ENCODE measurements at places on chromosomes 2 and 18.

DNA sequence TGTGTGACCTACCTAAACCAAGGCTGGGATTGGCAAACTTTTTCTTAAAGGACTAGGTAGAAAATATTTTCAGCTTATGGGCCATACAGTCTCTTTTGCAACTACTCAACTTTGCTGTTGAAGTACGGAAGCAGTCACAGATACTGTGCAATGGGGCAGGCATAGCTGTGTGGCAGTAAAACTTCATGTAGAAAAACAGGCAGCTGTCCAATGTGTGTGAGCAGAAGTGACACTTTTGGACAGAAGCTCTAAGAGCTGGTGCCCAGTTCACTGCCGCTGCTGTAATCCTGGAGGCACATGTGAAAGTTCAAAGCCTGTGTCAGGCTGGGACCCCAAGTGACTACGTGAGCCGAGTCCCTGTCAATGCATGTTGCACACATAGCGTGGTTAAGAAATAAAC, 46.7 kb downstream of the MAPK4 start:
- no peak for DNase-seq

DNA sequence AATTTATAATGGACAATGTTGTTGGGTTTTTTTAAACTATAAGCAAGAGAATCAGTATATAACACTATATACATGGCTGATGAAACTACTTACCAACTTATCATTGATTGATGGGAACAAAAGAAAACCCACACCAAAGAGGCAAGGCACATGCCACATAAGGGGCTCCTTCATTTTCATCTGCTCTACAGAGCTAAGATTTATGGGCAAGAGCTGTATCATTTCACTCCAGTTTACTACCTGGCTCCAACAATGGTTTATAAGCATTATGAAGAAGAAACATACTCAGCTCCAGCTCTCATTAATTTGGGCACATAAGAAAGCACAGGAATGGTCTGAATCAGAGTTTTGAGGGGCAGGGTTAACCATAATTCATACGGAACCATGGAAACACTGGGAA, 283.3 kb downstream of the AGPS start:
- no peak for DNase-seq

DNA sequence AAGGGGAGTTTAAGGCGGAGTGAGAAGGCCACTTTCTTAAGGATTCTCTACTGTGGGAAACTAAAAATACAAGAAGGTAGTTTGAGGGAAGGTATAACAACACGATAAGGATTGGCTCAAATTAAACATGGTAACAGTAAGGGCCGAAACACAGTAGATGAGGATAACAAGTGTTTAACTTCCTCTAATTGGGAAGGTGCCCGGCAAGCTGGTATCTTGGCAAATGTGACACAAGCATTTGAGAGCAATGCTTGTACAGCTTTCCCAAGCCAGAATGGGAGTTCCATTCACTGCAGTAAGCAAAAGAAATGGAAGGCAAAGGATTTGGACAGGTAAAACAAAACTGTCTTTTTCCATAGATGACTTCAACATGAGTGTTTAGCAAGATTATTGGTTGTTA, 19.8 kb downstream of the USP40 start:
- DNase-seq = no peak

DNA sequence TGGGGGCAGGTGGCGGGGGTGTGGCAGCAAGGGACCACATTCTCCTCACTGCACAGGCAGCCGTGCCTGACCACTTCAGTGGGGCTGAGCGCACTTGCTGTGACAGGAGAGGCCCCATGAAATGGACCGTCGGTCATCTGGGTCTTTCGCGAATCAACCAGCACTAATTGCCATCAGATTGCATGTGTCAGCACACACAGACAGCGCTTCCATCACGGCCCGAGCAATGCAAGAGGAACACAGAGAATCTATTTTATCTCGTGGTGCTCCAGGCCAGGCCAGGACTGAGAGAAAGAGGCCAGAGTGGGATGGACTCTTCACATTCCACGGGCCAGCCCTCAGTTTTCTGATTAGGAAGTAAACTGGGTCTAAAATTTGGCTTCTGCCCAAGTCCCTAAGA, 87.0 kb downstream of the EIPR1 start:
- DNase-seq = no peak

- DNase-seq = no peak
Observed at GRCh38 chr2:194205568-194206227, 1451.3 kb upstream of the SLC39A10 start.

GRCh38 chr18:42174909-42175308, 219.9 kb downstream of the PIK3C3 start:
- DNase-seq = no peak

GRCh38 chr2:237823544-237823943, 25.0 kb downstream of the RBM44 start:
- DNase-seq = no peak

DNA sequence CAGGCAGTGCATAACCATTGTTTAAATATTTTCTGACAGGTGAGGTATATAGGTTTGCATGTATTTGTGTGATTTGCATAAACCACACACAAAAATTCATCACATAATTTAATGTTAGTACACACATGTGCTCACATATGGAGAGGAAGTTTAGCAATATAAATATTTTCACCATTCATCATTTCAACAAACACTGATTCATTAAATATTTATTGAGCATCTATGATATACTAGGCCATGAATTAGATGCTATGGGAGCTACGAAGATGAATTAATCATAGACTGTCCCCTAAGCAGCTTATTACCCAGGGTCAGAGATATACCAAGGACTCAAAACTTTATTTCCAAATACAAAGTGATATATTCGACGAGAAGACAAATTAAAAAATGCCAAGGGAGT, 311.6 kb upstream of the PIK3C3 start:
- DNase-seq = no peak
